ENCODE measurements at places on chromosomes 12 and 14. TPM values are rescaled to one million over a fixed set of nuclear protein-coding genes. Genes with fewer than 3 reads are reported as not detected.

- H3K27ac ChIP-seq, result no peak overlapping the region
- peaks cover 27% of the 10 kb centered on the region for H3K27me3 ChIP-seq
- H3K4me3 ChIP-seq, result no peak overlapping the region
- no peaks in the 10 kb centered on the region for H3K36me3 ChIP-seq
Observed at GRCh38 chr12:114420944-114421335, 15.0 kb upstream of the TBX5 start.

DNA sequence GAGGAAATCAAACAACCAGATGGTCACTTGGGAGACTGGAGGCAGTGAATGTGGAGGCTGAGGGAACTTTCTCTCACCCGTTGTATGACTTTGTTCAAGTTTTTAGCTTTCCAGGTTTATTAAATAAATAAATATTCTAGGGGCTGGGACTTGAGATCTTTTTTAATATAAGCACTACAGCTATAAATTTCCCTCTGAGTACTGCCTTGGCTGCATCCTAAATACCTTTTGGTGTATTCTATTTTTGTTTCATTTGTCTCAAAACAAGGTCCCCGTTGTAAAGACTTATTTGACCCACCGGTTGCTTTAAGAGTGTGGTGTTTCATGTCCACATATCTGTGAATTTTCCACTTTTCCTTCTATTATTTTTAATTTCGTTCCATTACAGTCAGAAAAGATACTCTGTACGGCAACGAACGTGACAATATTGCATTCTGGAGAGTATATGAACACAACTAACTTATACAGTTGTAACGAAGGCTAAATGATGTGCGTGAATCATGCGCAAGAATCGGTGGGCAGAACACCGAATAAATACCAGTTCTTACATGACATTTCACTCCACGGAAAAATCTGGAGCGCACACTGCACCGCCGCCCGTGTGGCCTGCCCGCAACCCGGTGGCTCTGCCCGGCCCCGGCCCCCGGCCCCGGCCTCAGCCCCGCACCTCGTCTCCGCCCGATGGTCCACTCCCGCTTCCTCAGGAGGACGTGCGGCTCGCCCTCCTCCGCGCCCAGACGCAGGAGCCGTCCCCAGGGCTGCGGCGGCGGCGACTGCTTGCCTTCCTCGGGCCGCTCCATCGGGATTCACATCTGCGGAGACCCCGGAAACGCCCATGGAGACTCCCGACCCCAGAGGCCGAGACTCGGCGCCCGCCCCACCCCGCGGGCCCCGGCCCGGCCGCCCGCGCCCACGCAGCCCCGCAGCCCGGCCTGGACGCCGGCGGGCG lies 602 bp downstream of the CHFR start:
- DNase-seq, result peak; percentile 70
- peaks cover 19% of the 10 kb centered on the region for H3K4me1 ChIP-seq
- peak overlapping the region; percentile 92 for H3K27ac ChIP-seq
- no peaks in the 10 kb centered on the region for H3K36me3 ChIP-seq

KRT78 gene
- total RNA-seq, result not detected

USP44 gene
- 1.8 TPM for total RNA-seq

DNA sequence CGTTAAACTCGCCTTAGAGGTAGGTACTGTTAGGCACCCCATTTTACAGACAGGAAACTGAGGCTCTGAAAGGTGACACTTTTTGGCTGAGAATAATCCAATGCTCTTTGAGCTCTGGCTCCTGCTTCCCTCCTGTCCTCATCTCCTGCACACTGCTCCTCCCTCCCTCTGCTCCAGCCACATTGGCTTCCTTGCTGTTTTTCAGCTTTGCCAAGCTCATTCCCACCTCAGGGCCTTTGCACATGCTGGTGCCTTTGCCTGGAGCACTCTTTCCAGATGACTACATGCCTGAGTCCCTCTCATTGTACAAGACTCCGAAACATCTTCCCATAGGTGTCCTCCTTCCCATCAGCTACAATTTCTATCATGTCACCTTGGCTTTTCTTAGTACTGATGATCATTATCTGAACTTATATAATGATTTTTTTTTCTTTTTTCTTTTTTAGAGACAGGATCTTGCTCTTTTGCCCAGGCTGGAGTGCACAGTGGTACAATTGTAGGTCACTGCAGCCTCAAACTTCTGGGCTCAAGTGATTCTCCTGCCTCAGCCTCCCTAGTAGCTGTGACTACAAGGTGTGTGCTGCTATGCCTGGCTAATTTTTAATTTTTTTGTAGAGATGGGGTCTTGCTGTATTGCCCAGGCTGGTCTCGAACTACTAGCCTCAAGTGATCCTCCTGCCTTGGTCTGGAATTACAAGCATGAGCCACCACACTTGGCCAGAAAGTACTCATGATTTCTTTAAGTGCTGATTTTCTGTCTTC lies 15.2 kb downstream of the MSI1 start:
- no peak overlapping the region for H3K27ac ChIP-seq
- no peak overlapping the region for H3K4me3 ChIP-seq
- H3K27me3 ChIP-seq, result no peaks in the 10 kb centered on the region

- no peaks in the 10 kb centered on the region for H3K27me3 ChIP-seq
- no peak overlapping the region for H3K27ac ChIP-seq
- no peaks in the 10 kb centered on the region for H3K4me1 ChIP-seq
- DNase-seq, result no peak
- H3K4me3 ChIP-seq, result no peak overlapping the region
Observed at GRCh38 chr14:58364316-58364715, 31.4 kb upstream of the TOMM20L start.

- DNase-seq, result no peak
- no peaks in the 10 kb centered on the region for H3K36me3 ChIP-seq
- H3K4me3 ChIP-seq, result no peak overlapping the region
- H3K27ac ChIP-seq, result no peak overlapping the region
- H3K4me1 ChIP-seq, result no peaks in the 10 kb centered on the region
Observed at GRCh38 chr12:59055204-59055860, 135.0 kb upstream of the LRIG3 start.

DNA sequence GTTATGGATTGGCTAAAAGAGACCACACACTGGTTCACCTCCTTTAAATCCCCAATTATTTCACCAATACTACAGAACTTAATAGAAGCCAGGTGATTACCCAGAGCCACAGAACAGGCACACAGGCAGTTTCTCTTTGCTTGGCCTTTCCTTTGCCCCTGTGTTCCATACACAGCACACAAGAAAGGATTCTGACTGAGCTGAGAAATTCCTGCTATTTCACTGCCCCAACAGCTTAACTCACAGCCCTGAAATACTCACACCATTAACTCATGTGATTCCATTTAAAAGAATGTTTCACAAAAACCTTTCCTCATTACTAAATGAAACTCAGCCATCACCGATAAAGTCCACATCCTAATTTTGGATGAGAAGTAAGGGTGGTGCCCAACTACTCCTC lies 133.6 kb downstream of the MED13L start:
- no peaks in the 10 kb centered on the region for H3K27me3 ChIP-seq
- no peak for DNase-seq
- no peaks in the 10 kb centered on the region for H3K36me3 ChIP-seq
- peak overlapping the region; percentile 17 for H3K27ac ChIP-seq

DNA sequence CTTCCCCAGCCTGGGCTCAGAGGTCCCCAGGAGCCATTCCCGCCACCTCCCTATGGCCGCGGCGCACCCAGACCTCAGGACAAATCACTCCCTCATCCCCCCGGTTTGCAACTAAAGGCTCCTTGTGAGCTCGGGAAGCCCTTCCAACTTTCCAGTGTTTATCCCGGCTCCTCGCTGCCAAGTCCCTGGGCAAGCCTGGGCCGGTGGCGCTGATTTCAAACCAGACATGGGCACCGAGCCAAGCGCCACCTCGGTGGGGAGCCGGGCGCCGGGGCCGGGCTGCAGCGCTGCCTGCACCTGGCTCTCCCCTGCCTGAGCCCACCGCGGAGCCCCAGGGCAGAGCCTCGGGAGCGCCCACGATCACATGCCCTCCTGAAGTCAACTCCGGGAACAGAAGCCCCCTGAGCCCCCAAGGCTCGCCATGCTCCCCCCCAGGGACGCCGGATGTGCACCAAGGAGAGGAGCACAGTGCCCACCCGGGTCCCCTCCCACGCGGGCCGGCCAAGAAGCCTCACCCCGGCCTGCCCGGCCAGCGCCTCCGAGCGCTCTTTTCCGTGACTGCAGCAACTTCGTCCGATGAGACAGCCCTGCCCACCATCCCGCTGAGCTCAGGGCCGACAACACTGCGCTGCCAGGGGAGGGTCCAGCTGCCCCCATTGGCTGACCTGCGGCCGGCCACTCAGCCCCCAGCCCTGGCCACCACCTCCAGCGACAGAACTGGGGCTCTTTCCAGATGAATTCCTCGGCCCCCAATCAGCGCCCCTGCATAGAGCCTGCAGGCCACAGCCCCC lies 50.0 kb downstream of the NCOR2 start:
- H3K4me3 ChIP-seq, result peak overlapping the region; percentile 54
- H3K36me3 ChIP-seq, result peaks cover 6% of the 10 kb centered on the region
- H3K27me3 ChIP-seq, result no peaks in the 10 kb centered on the region
- peak; percentile 94 for DNase-seq
- peak overlapping the region; percentile 98 for H3K27ac ChIP-seq

Measured in sigmoid colon (tissue), 7 donors.